ENCODE measurements at places on chromosomes 5 and 9.

- DNase-seq = no peak
These were observed 321.9 kb downstream of the EBF1 start for GRCh38 chr5:158777647-158778350.

DNA sequence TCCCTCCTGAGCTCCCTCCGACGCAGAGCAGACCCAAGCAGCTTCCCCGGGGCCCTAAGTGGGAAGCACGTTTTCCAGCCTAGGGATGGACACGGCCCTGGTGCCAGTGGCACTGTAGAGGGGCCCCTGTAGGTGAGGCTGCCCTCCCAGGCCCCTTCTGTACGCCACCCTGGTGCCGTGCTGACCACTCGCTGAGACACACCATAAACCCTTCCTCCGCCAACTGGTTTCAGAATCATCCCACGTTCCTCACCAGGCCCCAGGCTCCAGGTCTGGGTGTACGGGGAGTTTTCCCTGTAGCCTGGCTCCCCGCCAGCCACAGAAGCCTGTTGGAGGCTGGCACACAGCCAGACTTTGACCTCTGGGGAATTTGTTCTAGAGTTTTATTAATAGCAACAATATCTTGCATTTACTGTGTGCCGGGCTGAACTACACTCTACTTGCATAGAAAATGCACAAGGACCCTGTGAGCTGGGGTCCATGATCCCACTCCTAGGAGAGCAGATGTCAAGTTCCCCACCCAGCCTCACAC lies 18.2 kb upstream of the WDR38 start:
- DNase-seq = no peak

GRCh38 chr9:112252194-112252593 lies 77.1 kb upstream of the SUSD1 start:
- no peak for DNase-seq

- DNase-seq = no peak
These were observed 6.9 kb downstream of the TSC1 start for GRCh38 chr9:132937463-132937901.

- no peak for DNase-seq
These were observed 58.4 kb downstream of the RANBP17 start for GRCh38 chr5:170920196-170920595.

DNA sequence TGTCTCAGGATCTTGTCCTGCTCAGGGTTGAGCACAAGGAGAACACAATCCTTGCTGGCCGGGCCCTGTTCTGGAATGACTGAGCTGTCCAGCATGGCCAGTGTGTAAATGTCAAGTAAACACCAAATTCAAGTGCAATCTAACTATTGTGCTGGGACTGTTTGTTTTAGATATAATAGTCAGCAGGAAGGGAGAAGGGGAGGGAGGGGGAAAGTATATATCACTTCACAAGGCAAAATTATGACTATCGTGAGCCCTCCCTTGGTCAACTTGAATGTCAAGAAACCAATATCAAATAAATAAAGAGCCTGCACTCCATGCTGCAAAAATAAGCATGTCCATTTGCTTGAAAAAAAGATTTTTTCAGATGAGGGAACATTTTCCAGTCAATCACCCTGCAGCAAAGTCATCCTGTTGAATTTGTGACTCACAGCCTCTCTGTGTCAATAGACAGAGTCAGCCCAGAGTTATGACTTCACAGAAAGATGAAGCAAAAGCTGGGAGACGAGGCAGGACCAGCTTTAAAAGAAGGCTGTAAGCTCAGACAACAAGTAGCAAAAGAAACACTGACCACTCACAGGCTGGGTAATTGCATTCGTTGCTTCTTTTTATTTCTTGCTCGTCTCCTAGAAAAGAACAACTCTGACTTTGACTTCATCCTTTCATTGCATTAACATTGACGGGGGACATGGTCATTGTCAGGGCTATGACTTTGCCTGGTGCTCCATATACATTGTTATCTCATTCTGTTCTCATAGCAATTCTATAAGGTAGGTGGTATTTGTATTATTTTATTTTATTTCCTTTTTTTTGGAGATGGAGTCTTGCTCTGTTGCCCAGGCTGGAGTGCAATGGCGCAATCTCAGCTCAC lies 15.3 kb upstream of the KLF4 start:
- DNase-seq = no peak

DNA sequence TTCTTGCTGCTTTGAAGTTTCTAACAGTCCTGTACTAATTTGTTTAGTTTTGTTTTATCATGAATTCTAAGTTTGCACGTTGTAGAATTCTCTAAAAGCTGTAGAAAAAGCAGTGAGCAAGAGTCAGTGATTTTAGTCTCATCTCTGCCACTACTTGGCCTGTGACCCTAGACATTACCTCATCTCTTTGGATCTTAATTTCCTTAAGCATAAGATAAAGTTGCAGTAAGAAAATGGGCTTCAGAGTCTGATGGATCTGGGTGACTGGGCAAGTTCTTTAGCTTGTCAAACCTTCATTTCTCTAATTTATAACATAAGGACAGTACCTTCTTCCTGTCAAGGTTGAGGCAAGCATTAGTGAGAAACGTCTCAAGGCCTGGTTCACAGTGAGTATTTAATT lies 247.9 kb downstream of the DMRT2 start:
- DNase-seq = no peak

GRCh38 chr5:135242021-135242865 lies 156.8 kb downstream of the MACROH2A1 start:
- no peak for DNase-seq

DNA sequence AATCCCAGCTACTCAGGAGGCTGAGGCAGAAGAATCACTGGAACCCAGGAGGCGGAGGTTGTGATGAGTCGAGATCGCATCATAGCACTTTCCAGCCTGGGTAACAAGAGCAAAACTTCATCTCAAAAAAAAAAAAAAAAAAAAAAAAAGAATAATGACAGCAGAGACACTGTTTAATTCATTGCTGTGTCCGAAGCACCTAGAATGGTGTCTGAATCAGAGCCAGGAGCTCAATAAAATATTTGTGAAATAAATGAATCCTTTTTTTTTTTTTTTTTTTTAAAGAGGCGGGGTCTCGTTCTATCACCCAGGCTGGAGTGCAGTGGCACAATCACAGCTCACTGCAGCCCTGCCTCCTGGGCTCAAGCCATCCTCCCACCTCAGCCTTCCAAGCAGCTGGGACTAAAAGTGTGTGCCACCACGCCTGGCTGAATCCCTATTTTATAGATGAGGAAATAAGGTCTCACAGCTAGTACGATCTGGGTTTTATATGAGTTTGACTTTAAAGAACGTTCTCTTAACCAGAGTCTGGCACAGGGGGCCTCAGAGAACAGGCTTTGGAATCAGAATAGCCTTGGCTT lies 47.8 kb downstream of the THOC3 start:
- DNase-seq = no peak

DNA sequence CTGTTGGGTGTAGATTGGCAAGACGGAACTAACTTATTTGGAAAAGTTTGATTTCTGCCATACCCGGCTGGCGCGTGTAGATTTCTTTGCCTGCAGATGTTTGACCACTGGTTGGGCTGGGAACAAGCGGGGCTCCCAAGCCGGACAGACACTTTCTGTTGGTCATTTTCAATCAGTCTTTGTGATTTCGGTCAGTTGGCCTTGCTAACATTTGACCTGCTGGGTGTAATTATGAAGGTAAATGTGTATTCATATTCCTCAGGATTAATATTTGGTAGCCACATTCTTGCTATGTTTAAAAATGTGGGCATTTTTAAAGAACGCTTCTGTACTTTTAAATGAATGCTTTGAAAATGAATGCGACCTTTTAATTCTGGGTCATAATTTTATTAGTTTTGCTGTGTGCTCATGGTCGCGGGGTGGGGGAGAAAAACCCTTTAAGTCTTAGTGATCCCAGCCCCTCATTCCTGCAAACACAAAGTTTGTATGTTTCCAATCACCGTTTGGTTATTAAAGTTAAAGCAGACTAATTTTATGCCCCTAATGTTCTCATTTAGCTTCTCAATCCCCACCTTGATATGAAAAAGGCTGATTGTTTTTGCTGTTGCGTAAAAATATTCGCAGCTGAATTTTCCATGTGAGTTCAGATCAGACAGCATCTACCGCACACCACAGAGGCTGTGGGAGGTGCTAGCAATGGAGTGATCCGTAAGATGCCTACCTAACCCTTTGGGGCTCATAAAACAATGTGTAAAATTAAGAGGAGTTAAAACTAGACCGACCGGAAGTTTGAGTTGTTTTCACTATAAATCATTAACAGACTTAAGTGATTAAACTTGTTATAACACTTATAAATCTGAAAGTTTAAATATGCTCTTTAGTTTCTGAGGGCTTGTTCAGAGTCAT lies 1.5 kb downstream of the RASGRF2 start:
- DNase-seq = no peak

GRCh38 chr5:139132515-139132914 lies 65.7 kb downstream of the SIL1 start:
- no peak for DNase-seq

- DNase-seq = no peak
These were observed 31.5 kb upstream of the NCS1 start for GRCh38 chr9:130140706-130141105.

GRCh38 chr5:31701642-31702299 lies 62.8 kb downstream of the PDZD2 start:
- no peak for DNase-seq

- no peak for DNase-seq
These were observed 89.3 kb downstream of the GAS1 start for GRCh38 chr9:86858009-86858408.

- DNase-seq = no peak
These were observed 25.6 kb downstream of the CSF2 start for GRCh38 chr5:132099076-132099748.

DNA sequence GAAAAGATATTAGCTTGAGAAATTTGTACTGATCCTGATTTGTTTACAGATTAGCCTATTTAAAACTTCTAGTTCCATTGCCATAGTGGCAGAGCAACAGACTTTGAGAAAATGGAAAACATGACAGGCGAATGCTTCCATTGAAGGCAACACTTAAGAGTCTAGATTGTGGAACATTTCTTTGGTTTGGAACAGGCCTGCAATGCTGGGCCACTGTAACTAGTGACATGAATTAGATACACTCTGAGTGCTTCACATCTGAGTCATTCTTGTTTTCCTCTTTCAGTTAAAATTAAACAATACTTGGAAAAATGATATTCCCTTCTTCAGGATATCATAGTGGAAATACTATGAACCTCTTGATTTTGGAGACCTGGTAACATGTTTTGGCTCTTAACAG lies 453.6 kb upstream of the TUSC1 start:
- DNase-seq = no peak

DNA sequence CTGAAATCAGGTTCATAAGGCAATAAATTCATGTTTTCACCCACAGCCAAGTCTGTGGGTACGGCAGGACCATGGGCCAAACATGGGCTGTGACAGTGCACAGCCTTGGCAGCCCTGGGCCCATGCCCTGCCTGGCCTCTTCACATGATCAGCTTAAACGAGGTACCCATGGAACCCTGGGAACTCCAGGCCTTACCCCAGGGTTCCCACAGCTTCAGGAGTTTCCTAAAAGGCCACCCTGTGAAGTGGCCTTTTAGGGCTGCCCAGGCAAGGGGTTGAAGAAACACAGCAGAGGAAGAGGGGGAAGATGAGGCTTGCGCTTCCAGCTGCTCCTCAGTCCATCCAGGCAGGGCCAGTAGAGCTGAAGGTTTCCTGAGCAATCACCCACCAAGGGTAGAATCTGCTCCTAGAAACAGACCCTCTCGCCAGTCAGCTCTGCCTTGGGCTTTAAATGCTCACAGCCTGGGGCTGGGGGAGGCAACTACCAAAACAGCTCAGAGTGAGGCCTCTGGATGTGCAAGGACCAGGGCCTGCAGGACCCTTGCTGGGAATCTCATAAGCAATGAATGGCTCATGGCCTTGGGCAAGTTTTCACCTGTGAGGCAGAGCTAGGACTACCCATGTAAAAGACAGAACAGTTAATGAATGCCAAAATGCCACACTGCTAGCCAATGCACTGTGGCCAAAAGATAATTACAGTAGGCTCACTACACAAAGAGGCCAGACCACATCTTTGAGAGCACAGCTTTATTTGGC lies 79.3 kb upstream of the LRRTM2 start:
- DNase-seq = no peak

DNA sequence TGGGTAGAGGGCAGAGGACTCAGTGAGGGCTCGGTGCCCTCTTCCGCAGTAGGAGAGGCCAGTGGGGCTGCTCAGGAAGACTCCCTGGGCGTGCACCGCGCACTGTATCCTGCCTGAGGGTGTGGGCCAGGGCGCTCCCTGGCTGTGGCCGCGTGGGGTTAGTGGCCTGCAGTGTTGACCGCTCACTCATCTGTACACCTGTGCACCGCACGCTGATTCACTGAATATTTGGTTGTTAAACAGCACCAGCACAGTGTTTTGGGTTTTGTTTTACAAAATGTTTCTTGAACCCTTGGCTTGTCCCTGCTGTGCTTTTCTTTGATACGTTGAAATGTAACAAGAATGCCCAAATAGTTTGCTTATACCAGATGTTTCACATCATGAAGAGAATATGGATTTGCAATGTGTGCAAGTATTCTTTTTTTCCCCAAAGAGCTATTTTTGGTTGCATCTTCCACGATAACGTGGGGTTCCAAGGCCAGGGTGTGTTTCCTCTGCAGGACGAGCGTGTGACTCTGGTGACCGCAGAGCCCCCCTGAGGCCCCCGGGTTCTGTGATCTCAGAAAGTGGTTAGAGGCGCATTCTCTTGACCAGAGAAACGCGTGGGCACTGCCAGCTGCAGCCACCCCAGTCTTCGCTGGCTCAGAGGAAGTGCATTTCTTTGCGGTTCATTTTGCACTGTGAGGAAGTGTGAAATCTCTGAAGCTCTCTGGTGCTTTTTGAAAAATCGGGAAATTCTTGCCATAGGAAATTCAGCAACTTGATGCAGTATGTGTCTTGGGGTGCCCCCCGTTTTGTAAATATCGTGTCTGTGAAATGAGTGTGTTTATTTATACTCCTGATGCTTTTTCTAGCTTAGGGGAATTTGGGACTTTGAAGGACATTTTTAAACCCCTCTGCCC lies 46.9 kb downstream of the AHRR start:
- DNase-seq = no peak

DNA sequence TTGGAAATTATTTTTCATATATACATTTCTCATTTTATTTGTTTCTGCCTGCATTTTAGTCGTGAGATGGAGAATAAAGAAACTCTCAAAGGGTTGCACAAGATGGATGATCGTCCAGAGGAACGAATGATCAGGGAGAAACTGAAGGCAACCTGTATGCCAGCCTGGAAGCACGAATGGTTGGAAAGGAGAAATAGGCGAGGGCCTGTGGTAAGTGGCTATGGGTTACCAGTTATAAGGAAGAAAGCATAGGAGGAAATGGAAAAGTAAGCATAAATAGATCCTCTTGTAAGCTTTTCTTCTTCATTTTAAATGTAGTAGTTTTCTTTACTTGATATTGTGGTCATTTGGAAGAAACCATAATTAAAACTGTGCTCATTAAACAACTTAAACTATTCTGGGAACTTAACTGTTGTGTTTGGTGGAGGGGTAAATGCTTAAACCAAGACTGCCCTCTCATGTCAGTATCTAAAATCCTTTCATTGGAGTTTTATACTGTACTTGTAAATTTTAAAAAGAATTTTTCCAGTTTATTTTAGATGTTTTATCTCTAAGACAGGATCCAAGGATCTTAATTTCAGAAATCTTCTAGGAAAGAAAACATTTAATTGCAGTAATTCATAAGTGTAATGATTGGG lies 41.3 kb downstream of the MAP3K1 start:
- no peak for DNase-seq

Data from head of caudate nucleus (tissue), 42 donors.